Activated naive CD4-positive, alpha-beta T cell treated with anti-CD3 and anti-CD28 coated beads for 36 hours (primary cell): ENCODE measurements at places on chromosomes 1 and 21. TPM values are rescaled to one million over a fixed set of nuclear protein-coding genes. Genes with fewer than 3 reads are reported as not detected.

Gene CKS1B
- total RNA-seq, result 291 TPM

DNA sequence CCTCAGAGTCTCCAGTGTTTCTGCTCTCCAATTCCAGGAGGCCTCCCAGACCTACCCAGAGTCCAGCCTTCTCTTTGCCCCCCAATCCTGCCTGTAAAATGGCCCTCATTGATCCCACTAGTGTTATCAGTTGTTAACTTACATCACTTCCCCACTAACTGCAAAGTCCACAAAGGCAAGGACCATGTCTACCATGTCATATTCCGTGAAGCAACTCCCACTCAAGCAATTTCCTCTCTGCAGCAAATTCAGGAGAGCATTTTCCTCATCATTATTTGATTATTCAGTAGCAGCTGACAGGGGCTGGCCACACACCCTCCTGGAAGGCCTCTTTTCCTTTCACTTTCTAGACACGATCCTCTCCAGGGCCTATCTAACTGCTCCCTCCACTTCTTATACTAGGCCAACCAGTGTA lies 153.5 kb downstream of the RERE start:
- H3K27me3 ChIP-seq, result no peaks in the 10 kb centered on the region
- H3K36me3 ChIP-seq, result no peaks in the 10 kb centered on the region
- peaks cover 16% of the 10 kb centered on the region for H3K4me1 ChIP-seq
- no peak overlapping the region for H3K27ac ChIP-seq
- H3K4me3 ChIP-seq, result no peak overlapping the region

Gene TMEM82
- total RNA-seq, result not detected

DNA sequence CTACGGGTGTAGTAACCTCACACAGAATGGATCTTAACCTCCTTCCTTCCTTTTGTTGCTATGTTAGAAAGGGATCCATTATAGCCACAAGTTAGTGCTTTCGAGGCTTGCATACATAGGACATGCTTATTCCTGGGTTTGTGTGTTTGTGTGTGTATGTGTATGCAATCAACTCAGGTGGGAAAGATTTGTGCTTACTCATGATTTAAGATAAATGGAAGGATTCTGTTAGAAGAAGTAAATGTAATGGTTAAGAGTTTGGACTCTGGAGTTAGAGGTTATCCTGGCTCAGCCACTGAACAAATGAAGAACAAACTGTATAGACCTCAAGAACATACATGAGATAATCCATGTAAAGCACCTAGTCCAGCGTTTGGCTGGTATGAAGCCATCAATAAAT lies 28.8 kb downstream of the BTG3 start:
- H3K4me1 ChIP-seq, result no peaks in the 10 kb centered on the region
- H3K36me3 ChIP-seq, result no peaks in the 10 kb centered on the region
- H3K4me3 ChIP-seq, result no peak overlapping the region
- no peak for DNase-seq

DNA sequence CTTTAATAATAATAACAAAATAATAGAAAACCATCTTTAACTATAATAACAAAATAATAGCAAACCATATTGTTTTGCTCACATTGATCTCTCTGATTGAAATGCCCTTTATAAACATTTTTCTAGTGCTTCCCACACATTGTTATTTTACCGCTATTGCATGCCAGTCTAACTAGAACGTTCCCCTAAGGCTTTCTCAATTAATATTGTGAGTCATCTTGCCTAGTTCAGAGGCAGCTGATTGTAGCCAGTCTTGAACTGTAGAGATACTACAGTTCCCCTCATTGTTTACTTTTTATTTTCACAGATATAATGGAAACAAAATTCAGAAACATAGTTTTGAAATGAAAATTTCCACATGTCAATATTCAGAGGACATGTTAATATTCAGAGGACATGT lies 192.3 kb upstream of the ADGRL4 start:
- no peaks in the 10 kb centered on the region for H3K27me3 ChIP-seq
- H3K4me1 ChIP-seq, result no peaks in the 10 kb centered on the region
- no peak overlapping the region for H3K4me3 ChIP-seq
- H3K36me3 ChIP-seq, result no peaks in the 10 kb centered on the region
- H3K27ac ChIP-seq, result no peak overlapping the region

DNA sequence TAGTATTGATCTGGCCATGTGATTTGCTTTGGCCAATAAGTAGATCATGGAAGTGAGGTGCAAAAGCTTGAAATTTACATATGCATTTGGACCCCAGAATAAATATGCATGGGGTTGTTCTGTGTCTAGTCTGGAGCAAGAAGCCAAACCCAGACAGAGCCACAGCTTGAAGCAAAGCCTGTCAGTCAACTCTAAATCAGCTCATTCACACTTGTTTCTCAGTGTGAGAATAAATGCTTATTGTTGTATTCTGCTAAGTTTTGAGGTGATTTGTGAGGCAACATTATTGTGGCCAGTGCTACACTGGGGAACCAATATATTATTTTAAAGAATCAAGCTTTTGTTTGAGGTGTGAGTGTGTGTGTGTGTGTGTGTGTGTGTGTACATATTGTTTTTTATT lies 12.2 kb upstream of the PGLYRP3 start:
- peaks cover 3% of the 10 kb centered on the region for H3K27me3 ChIP-seq
- no peaks in the 10 kb centered on the region for H3K36me3 ChIP-seq
- H3K4me3 ChIP-seq, result no peak overlapping the region
- H3K4me1 ChIP-seq, result no peaks in the 10 kb centered on the region
- H3K27ac ChIP-seq, result no peak overlapping the region

GRCh38 chr1:73903092-73903491 lies 294.9 kb downstream of the LRRIQ3 start:
- H3K4me3 ChIP-seq, result no peak overlapping the region
- H3K36me3 ChIP-seq, result no peaks in the 10 kb centered on the region
- DNase-seq, result no peak
- H3K27me3 ChIP-seq, result no peaks in the 10 kb centered on the region
- no peak overlapping the region for H3K27ac ChIP-seq

Gene BTBD8
- 2.7 TPM for total RNA-seq

- H3K4me3 ChIP-seq, result no peak overlapping the region
- no peaks in the 10 kb centered on the region for H3K36me3 ChIP-seq
- H3K27ac ChIP-seq, result no peak overlapping the region
- DNase-seq, result no peak
- H3K4me1 ChIP-seq, result no peaks in the 10 kb centered on the region
Measured at GRCh38 chr1:44120398-44120949, 1.9 kb downstream of the KLF17 start.

DNA sequence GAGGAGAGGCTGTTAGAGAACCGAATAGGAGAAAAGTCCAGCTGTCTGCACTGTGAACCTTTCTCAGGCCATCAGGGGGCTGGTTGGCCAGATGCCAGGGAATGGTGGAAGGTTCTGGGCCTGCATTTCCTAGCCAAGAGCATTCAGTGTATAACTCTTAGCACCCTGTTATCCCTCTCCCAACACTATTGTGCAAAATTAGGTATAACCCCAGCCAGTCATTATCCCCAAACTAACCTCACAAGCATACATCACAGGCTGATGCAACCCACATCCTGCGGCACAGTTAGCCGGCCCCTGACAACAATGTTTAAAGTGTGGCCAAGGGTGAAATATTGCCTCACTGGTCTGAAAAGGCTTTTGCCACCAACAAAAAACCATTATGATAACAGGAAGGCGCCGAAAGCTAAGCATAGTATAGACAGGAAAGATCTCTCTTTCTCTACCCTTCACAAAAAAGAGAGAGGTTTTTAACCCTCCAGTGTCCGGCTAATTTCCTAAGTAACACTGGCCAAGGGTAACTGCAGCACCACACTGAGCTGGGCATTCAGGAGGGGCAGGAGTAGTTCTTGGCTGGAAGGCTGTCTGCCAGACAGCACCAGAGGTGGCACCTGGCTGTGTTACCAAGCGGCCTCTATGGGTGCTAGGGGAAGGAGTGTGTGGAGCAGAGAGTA lies 77.3 kb upstream of the BCAR3 start:
- DNase-seq, result peak; percentile 66
- H3K4me1 ChIP-seq, result peaks cover 7% of the 10 kb centered on the region
- H3K36me3 ChIP-seq, result no peaks in the 10 kb centered on the region
- no peak overlapping the region for H3K4me3 ChIP-seq
- H3K27ac ChIP-seq, result peak overlapping the region; percentile 64

DNA sequence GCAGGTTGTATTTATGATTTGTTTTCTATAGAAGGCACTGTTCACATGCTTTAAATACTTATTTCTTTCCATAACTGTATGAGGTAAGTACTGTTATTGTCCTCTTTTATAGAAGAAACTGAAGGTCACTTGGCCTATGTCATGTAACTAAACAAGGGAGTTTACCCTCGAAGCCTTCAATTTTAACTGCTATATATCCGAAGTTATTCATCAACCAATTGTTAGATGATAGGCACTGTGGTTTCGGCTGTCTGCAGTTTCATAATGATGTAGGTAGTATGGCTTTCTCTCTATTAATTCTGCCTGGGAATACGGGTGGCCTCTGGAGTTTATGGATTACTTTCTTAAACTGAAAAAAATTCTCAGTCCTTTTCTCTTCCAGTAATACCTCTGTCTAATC lies 413.3 kb upstream of the ADGRL2 start:
- H3K4me1 ChIP-seq, result no peaks in the 10 kb centered on the region
- no peaks in the 10 kb centered on the region for H3K36me3 ChIP-seq
- H3K27me3 ChIP-seq, result peaks cover 2% of the 10 kb centered on the region
- no peak overlapping the region for H3K27ac ChIP-seq
- no peak for DNase-seq

Gene PADI6
- not detected for total RNA-seq

- DNase-seq, result no peak
- no peaks in the 10 kb centered on the region for H3K4me1 ChIP-seq
- no peak overlapping the region for H3K4me3 ChIP-seq
- peaks cover 3% of the 10 kb centered on the region for H3K36me3 ChIP-seq
- peaks cover 27% of the 10 kb centered on the region for H3K27me3 ChIP-seq
- H3K27ac ChIP-seq, result no peak overlapping the region
Measured at GRCh38 chr1:119626841-119627240, 21.2 kb downstream of the ZNF697 start.

DNA sequence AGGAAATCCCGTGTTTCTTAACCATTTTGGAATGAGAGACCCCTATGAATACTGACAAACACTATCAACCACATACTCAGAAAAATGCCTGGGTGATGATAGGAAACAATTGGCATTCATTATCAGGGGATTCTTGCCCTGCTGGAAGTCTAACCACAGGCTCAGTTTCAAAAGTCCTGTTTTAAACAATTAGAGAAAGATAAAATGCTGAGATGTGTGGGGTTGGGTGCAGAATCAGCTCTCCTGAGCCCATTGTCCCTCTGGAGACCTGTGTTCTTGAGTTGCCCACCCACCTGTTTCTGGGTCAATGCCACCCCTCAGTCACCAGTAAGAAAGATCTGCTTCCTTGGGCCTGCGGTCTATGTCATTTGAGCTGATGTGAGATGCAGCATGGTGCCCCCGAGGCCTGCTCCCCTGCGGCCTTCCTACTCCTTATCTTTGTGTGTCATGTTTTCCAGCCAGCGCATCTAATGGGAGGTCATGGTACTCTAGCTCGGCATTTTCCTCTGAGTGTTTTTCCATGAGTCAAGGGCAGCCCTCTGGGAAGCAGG lies 130.3 kb upstream of the PLXNA2 start:
- no peaks in the 10 kb centered on the region for H3K4me1 ChIP-seq
- no peak overlapping the region for H3K4me3 ChIP-seq
- no peak for DNase-seq
- H3K27ac ChIP-seq, result no peak overlapping the region
- no peaks in the 10 kb centered on the region for H3K36me3 ChIP-seq

Gene AURKAIP1
- total RNA-seq, result 108 TPM

- H3K36me3 ChIP-seq, result peaks cover 62% of the 10 kb centered on the region
- H3K27ac ChIP-seq, result peak overlapping the region; percentile 22
- no peak for DNase-seq
Measured at GRCh38 chr1:89581859-89582258, 51.1 kb upstream of the LRRC8C start.

Gene SERPINC1
- not detected for total RNA-seq

DNA sequence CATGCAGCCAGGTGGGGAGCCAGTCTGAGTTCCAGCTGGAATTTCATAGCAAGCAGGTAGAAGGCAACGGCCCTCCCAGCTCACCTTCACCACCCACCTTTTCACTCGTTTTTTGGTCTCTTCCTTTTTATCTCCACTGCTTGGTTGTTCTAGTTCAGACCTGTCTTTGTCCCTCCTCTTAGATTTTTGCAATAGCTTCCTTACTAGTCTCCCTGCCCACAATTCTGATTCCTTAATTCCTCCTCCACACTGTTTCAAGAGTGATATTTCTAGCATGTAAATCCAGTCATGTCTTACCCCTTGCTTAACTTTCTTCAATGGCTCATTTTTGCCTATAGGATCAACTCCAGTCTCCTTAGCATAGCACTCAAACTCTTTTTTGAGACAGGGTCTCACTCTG lies 119.6 kb downstream of the TMEM53 start:
- no peaks in the 10 kb centered on the region for H3K36me3 ChIP-seq
- H3K4me1 ChIP-seq, result no peaks in the 10 kb centered on the region
- H3K4me3 ChIP-seq, result no peak overlapping the region
- no peak for DNase-seq

DNA sequence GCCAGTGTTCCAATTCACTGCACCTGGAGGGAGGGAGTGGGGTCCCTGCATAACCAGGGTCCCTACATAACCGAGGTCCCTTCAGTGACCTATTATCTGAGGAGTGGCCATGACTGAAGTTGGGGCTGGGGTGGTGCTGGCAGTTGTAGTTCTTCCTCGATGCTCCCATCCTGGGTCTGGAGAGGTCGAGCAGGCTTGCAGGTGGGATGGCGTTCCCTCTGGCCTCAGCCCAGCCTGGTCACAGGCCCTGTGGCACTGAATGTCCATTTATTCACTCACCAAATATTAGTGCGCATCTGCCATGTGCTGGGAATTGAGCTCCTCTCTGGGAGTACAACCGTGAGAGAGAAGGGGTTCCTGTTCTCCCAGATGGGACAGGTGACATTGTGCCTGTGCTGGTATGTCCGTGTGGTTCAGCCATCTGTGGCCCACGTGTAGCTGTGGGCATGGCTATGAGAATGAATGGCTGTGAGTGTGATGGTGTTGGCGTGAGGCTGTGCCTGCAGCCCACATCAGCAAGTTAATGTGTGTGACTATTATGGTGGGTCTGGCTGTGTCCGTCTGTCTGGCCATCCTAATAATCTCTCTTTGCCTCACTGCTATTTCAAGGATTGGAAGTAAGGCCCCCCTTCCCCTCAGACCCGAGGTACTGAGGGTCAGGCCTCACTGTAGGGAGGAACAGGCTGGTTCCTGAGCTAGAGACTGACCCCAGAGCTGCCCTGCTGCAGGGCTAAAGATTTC lies 3.9 kb upstream of the SLC6A9 start:
- no peak overlapping the region for H3K4me3 ChIP-seq
- no peak for DNase-seq
- peaks cover 12% of the 10 kb centered on the region for H3K4me1 ChIP-seq
- no peaks in the 10 kb centered on the region for H3K27me3 ChIP-seq
- no peaks in the 10 kb centered on the region for H3K36me3 ChIP-seq
- no peak overlapping the region for H3K27ac ChIP-seq

GRCh38 chr1:205798577-205798976 lies 14.4 kb downstream of the SLC41A1 start:
- no peak for DNase-seq
- H3K27me3 ChIP-seq, result no peaks in the 10 kb centered on the region
- peaks cover 6% of the 10 kb centered on the region for H3K36me3 ChIP-seq
- H3K4me3 ChIP-seq, result no peak overlapping the region

DNA sequence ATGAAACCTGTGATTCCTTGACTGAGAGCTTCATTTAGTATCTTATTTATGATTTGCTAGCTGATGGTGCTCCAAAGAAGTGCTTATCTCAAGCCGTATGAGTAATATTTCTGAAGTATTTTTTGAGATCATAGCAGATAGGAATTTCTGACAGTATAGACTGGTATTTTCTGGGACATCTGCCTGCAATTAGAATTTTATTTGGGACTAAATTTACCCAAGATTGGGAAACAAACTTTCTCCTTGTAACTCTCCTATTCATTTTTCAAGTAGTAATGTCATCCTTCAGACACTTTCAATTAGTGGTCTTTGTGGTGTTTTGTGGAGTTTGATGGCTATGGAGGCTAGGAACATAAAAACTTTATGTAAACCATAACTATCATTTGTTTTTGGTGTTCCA lies 597.2 kb upstream of the ZP4 start:
- no peaks in the 10 kb centered on the region for H3K36me3 ChIP-seq
- H3K4me1 ChIP-seq, result no peaks in the 10 kb centered on the region
- H3K27me3 ChIP-seq, result no peaks in the 10 kb centered on the region
- H3K27ac ChIP-seq, result no peak overlapping the region
- no peak for DNase-seq
